ENCODE measurements at places on chromosomes 13 and 19.

DNA sequence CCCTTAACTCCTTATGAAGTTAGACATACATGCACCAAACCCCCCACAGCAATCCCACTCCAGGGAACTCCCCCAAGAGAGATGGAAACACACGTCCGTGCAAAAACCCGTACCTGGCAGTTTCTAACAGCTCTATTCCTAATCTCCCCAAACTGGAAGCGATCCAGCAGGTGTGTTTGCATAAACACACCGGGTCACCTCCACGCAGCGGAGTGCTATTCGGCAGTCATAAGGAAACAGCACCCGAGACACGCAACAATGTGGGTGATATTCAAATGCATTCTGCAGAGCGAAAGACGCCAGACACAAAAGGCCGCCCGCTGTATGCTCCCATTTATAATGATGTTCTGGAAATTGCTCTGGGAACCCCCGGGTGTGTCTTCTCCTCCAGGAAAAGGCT is 6.8 kb upstream of the ZNRF4 start:
- DNase-seq = no peak

DNA sequence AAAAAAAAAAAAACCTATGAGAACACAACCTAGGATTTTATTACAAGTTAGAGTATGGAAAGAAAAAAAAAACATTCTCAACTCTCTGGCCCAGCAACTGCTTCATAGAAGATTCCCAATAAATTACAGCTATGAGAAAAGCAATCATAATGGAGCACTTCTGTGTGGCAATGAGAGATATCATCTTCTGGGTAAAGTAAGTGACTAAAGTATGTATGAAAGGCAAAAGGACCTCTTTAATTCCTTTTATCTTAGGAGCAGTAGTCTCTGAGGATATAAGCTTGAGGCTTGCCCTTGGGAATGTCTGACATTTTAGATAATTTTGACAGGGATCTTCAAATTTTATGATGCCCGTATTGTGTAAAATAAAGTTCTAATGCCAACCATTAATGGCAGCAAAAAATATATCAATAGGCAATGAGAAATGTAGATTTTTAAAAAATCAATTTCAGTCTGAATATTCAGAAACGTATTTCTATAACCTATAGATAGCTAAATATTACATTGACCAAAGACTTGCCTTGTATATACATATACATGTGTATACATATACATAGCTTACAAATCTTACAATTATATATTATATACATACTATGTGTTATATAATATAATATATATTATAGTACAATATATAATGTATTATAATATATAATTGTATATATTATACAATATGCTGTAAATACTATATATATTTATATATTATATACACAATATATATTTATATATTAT is 823.9 kb upstream of the SLITRK1 start:
- no peak for DNase-seq

- no peak for DNase-seq
Measured at GRCh38 chr19:28727480-28728159, 485.3 kb downstream of the UQCRFS1 start.

GRCh38 chr19:11264452-11265176 is 2.3 kb upstream of the DOCK6 start:
- DNase-seq = no peak

DNA sequence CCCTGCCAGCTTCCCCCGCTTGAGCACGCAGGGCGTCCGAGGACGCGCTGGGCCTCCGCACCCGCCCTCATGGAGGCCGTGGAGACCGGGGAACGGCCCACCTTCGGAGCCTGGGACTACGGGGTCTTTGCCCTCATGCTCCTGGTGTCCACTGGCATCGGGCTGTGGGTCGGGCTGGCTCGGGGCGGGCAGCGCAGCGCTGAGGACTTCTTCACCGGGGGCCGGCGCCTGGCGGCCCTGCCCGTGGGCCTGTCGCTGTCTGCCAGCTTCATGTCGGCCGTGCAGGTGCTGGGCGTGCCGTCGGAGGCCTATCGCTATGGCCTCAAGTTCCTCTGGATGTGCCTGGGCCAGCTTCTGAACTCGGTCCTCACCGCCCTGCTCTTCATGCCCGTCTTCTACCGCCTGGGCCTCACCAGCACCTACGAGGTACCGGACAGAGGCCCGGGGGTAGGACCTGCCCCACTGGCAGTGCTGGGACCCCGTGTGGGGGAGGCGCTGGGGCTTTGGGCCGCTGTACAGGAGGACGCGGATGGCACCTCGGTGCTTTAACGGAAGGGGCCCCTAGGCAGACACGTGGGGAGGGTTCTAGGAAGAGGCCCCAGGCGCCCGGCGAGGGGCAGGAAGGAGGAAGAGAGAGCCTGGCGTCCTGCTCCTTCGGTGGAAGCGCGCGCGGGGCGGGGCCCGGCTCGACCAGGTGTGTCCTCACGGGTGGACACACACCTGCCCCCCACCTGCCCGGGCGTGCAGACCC is 681 bp downstream of the SLC5A5 start:
- no peak for DNase-seq

DNA sequence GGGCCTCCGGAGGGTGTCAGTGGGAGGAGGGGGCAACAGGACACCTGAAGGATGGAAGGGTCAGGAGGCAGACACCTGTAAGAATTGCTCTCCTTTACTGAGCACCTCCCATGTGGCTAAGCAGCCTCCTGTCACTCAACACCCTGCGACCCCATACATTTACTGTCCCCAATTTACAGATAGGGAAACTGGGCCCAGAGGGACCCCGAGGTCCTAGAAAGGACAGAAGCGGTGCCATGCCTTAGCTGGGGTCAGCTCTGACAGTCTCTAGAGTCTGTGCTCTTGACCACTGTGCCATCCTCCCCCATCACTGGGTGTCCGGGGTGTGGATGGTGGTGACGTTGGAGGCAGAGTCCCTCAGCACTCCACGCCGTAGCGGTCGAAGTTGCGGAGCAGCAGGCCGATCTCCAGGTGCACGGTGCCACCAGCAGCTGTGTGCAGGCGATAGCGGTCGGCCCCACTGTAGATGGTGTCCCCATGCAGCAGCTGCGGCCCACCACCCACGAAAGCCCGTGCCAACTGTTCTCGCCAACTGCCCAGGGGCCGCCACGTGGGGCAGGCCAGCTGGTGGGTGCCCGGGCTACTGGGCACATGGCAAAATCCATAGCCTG is 726 bp upstream of the TGFB1 start:
- DNase-seq = no peak

- DNase-seq = no peak
Measured at GRCh38 chr19:2653710-2654707, 48.5 kb downstream of the GNG7 start.

DNA sequence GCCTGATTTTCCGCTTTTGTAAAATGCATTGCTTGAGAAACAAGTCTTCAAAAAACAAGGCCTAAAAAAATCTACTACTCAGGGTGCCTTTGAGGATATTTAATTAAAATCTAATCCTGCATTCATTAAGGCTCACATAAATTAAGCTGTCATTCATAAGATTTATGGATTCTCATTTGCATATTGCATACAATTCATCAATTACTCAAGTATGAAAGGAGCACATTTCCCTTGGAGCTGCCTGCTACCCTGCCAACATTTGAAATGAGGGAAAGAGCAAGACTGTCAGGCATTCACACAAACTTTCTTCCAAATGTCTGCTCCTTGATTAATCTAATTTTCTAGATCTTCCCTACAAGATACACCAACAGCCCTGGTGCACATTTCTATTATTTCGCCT is 140.0 kb downstream of the DACH1 start:
- DNase-seq = no peak

GRCh38 chr19:42276284-42276683 is 7.2 kb downstream of the CIC start:
- DNase-seq = no peak

- peak; percentile 73 for DNase-seq
Measured at GRCh38 chr13:102003848-102004570, 397.8 kb downstream of the FGF14 start.

DNA sequence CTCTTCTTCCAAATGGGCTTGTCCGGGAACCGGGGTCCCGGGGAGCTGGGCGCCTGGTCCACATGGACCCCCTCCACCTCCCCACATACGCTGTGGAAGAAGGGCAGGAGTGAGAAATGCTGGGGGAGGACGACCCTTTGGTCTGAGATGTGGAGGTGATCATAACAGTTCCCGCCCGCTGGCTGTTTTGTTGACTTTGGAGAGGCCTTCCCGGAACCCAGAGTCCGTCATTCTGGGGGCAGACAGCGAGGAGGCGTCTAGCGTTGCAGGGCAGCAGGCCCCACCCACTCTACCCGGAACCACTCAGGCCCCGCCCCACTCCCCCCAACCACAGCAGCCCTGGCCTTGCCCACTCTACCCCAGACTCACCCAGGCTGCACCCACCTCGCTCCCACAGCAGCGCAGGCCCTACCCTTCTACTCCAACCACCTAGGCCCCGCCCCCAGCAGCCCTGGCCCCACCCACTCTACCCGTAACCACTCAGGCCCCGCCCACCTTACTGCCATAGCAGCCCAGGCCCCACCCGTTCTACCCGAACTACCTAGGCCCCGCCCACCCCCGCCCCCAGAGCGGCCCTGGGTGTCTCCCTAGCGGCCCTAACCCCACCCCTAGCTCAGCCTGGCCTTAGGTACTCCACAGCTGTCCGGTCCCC is 7.1 kb downstream of the GPR108 start:
- DNase-seq = no peak

All from astrocyte of the spinal cord (primary cell).